ENCODE measurements at places on chromosomes 5 and 9.
A peak's percentile ranks its signal among the peaks of the same experiment; 100 is the strongest.

DNA sequence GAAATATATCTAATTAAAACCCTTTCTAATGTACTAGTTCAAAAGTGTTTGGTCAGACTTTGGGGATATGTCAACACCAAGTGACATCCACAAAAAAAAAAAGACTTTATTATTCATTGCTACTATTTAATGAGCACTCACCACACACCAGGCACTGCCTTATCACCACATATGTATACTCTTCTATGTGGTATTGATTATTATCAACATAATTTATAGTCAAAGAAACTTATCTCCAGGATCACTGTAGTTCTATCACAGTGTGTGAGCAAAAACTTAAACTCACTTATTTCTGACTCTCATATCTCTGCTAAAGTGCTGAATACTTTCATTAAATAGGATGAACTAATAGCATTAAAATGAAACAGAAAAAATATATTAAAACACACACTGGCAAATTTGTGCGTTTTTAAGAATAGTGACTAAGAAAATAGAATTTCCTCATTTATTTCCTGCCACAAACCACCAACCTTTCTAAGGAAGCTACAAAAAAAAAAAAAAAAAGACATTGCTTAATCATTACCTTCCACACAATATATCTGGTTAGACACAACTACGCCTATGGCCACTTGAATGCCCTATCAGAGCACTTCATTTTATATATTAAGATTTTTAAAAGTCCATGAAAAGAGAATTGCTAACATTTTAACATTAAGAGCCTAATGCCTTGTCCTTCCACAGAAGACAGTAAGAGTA lies 12.8 kb downstream of the SLCO4C1 start:
- DNase-seq = no peak

GRCh38 chr5:132431632-132432031 lies 58.9 kb downstream of the IRF1 start:
- DNase-seq = no peak

DNA sequence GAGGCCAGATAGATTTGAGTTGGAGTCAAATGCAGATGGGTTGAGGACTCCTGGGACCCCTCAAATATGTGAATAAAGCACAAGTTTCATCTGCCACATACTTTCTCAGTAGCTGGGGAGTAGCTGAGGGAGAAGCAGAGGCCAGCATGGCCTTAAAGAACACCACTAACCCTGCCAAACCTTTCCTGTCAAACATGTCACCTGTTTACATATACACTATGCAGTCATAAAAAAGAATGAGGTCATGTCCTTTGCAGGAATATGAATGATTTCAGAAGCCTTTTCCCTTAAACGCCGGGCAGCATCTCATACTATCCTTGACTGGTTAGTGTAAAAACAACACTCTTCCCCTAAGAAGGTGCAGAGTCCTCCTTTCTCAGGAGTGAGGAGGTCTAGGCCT lies 25.2 kb upstream of the HSD17B4 start:
- DNase-seq = no peak

GRCh38 chr9:5188060-5188984 lies 2.9 kb upstream of the INSL6 start:
- DNase-seq = no peak

- DNase-seq = no peak
These were observed 40.0 kb upstream of the SLC44A1 start for GRCh38 chr9:105204416-105204815.

GRCh38 chr5:126093041-126093440 lies 330.2 kb upstream of the GRAMD2B start:
- DNase-seq = no peak

- no peak for DNase-seq
These were observed 117.5 kb downstream of the COL5A1 start for GRCh38 chr9:134758949-134759607.

- DNase-seq = peak; percentile 95
These were observed 534.5 kb downstream of the BNC2 start for GRCh38 chr9:16335788-16336580.

DNA sequence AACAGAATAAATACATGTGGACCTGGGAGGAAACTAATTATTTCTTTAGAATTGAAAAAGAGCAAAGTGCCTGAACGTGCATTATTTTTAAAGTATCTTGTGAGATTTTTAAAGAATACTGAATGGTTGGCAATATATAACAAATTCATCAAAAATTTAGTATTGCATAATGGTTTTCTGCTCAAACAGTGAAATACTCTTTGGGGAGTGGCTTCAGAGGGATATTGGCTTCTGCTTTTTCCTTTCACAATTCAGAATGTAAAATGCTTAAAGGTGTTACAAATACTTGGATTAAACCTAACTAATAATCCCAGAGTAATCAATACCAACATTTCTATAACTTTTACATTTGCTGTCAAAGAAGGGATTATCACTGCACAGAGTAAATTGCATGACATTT lies 379.3 kb upstream of the CHD1 start:
- DNase-seq = no peak

GRCh38 chr9:93677641-93678136 lies 101.3 kb downstream of the PHF2 start:
- DNase-seq = no peak

- peak; percentile 61 for DNase-seq
These were observed 209.2 kb downstream of the DIRAS2 start for GRCh38 chr9:90433398-90433941.

DNA sequence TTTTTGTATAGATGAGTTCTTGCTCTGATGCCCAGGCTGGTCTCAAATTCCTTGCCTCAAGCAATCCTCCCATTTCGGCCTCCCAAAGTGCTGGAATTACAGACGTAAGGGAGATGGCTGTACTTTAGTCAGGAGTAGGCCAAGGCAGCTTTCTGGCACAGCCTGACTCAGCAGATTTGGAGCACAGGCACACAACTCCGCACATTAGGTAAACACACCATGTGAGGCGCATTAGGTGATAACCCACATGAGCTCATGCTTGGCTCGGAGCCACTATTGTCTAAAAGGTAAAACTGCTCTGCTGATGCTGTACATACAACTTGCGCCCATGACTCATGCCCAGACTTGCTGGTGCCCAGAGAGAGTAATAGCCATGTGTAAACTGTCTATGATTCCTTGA lies 1157.9 kb downstream of the TAF11L14 start:
- no peak for DNase-seq

All from brain pericyte (primary cell).